ENCODE measurements at places on chromosomes 12 and 14. TPM values are rescaled to one million over a fixed set of nuclear protein-coding genes. Genes with fewer than 3 reads are reported as not detected.

SNRNP35 gene
- total RNA-seq, result 32.4 TPM

IL22 gene
- not detected for total RNA-seq

ADGRD1 gene
- total RNA-seq, result 0.50 TPM

ACSM4 gene
- not detected for total RNA-seq

RFX4 gene
- not detected for total RNA-seq

MORN3 gene
- total RNA-seq, result 0.82 TPM

TMEM253 gene
- not detected for total RNA-seq

IAPP gene
- total RNA-seq, result not detected

ZNF385A gene
- 0.70 TPM for total RNA-seq

SLC6A12 gene
- not detected for total RNA-seq

POLE2 gene
- total RNA-seq, result 33.9 TPM

CEBPE gene
- total RNA-seq, result not detected

MSRB3 gene
- total RNA-seq, result not detected

SPIC gene
- not detected for total RNA-seq

P2RX2 gene
- total RNA-seq, result not detected

TBC1D30 gene
- total RNA-seq, result 0.11 TPM
